Right kidney (tissue), 9 donors: ENCODE measurements at places on chromosomes 12 and 14.
A peak's percentile ranks its signal among the peaks of the same experiment; 100 is the strongest.

- DNase-seq = no peak
Measured at GRCh38 chr12:80598004-80598606, 109.3 kb upstream of the MYF6 start.

DNA sequence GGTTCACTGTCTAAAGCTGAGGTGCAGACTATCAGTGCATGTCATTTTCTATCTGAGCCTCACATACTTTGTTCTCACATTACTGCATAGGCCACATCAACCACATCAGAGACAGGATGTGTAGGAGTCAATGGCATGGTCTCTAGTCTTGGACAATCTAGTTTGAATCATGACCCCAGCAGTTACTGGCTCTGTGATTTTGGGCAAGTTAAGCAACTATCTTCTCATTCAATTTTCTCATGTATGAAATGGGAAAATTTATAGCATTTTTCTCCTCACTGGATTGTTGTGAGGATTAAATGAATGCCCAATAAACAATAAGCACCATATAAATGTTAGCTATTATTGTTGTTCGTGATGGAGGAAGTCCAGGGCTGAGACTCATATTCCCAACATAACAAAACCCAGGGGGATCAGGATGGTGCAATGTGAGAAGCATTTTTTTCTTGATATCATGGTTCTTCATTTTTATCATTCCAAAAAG lies 432.6 kb downstream of the LRIG3 start:
- DNase-seq = no peak

DNA sequence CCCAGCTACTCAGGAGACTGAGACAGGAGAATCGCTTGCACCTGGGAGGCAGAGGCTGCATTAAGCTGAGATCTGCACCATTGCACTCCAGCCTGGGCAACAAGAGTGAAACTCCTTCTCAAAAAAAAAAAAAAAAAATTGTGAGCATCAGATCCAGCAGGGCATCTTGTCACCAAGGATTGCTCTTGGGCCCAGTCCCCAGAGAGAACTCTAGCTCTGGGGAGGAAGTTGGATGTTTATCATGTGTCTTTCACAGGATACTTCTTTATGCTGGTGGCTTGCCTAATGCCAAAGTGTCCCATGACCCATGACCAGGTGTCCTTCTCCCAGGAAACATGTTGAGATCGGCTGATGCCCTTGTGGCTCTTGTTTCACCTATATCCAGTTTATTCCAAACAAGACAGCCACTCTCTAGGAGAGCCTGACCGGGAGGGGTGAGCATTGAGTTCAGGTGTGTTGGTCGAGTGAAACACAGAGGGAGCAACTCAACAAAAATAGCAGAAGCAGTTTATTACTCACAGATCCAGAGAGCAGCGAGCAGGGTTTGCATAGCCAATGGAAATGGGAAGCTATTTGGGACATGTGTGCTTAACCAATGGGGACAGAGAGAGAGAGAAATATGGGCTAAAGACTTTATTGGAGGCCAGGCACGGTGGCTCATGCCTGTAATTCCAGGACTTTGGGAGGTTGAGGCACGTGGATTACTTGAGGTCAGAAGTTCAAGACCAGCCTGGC lies 6.6 kb upstream of the TCHP start:
- no peak for DNase-seq

DNA sequence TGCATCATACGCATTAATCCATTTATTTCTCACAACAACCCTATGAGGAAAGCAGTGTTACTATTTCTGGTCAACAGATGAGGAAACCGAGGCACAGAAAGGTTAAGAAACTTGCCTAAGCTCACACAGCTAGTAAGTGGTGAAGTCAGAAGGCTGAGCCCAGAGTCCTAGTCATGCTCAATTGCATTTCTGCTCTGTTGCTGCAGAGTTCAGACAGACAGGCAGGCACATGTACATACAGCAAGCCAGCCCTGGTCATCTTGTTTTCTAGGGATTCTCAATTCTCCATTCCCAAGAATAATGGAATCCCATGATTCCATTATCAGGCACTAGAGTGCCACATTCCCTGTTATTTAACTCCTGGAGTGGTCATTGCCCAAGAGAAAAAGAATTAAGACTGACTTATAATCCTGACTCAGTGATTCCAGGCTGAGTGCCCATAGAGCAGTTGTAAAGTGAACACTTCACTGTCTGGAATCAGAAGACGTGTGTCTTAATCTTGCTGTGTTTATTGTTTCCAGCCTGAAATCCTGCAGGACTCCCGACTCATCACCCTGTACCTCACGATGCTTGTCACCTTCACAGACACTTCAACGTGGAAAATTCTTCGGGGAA lies 10.7 kb downstream of the UBE3B start:
- DNase-seq = no peak

GRCh38 chr12:61566183-61566582 lies 694.0 kb upstream of the USP15 start:
- DNase-seq = no peak

- DNase-seq = no peak
Measured at GRCh38 chr12:114774197-114774596, 90.2 kb upstream of the TBX3 start.

DNA sequence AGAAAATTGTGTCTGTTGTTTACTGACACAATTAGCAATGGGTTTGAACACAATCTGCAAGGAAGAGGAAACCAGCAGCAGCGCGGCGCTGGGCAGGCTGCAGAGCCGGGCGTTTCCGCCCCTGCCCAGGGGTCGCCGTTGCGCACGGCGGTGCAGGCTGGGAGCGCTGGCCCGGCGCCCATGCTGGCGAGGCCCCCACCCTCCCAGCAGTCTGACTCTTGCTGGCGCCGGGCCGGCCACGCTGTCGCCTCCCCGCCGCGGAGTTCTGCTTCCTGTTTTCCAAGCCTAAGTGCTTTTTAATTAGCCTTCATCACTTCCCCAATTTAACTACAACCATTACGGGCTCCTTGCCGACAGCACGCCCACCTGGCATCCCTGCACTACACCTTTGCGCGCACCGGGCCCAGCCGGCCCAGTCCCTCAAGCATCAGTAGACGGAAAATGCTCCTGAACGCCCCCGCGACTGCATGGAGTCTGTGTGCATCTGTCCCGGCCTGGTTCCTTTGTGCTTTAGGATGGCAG lies 212.1 kb downstream of the GXYLT1 start:
- peak; percentile 84 for DNase-seq

- DNase-seq = no peak
Measured at GRCh38 chr14:52473557-52473956, 78.7 kb downstream of the TXNDC16 start.

DNA sequence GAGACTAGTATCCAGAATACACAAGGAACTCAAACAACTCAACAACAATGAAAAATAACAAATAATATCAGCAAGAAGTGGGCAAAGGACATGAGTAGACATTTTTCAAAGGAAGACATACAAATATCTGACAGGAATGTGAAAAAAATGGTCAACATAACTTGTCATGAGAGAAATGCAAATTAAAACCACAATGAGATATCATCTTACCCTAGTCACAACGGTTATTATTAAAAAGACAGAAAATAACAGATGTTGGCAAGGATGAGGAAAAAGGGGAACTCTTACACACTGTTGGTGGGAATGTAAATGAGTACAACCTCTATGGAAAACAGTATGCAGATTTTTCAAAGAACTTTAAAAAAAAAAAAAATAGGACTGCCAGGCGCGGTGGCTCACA lies 20.4 kb downstream of the VWF start:
- no peak for DNase-seq

DNA sequence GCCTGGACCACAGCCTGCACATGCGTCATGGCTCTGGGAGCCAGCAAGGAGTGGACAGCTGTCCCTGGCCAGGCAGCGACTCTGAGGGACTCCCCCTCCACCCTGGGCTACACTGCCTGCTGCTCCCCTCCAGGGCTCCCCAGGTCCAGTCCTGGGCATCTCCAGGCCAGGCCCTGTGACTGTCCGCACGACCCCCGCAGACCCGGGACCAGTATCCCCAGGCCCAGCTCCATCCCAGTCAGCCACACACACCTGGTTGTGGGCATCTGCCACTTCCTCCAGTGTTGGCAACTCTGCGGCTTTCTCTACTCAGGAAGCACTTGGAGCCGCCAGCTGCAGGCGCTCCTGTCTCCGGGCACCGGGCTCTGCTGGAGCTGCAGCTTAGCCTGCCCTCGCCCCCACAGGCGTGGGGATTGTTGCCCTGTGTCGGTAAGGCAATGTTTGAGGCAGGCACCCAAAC lies 2.4 kb downstream of the ULK1 start:
- no peak for DNase-seq

- DNase-seq = no peak
Measured at GRCh38 chr12:119956047-119956446, 33.0 kb upstream of the BICDL1 start.

DNA sequence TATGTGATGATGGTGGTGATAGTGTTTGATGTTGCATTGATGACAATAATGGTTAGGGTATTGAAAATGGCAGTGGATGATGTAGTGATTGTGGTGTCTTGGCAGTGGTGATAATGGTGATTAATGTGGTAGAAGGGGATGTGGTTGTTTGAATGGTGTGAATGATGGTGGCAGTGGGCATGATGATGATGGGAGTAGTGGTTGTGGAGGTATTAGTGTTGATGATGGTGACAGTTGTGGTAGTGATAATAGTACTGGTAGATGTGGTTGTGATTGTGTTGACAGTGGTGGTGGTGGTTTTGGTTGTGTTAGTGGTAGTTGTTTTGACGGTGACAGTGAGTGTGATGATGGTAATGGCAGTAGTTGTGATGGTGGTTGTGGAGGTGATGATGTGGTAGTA lies 1049.0 kb downstream of the VRK1 start:
- no peak for DNase-seq

DNA sequence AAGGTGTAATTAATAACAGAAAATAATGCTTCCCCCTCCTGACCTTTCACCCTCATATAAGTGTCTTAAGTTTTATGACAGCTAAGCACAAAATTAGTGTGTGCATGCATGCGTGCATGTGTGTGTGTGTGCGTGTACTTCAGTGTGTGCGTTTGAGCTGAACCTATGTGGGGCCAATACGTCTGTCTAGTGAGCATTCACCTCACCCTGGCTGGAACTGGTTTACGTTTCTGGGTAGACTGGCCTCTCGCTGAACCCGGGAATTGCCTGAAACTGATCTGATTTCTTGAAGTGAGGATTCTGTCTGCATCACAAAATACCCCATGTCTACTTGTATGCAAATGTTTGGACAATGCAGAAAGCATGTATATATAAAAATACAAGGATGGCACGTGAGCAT lies 68.2 kb upstream of the TBX3 start:
- DNase-seq = no peak

- DNase-seq = peak; percentile 68
Measured at GRCh38 chr14:74608959-74609611, 3.0 kb downstream of the LTBP2 start.

DNA sequence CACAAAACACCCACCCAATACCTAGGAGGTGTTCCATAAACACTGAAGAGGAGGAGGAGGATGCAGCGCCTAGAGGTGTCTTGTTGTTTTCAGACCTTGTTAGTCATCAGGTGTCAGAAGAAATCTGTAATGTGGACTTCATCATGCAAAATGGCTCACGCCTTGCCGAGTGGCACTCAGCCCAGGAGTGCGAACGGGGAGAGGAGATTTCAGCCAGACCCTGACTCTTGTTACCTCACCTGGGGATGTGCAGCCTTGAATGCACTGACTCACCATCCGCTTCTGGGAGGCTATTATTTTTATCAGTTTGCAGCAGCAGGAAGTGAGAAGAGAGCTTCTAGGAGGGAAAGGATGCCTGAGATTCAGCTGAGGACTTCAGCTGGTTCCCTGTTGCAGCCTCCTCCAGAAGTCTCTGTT lies 48.2 kb upstream of the PLXNC1 start:
- DNase-seq = no peak

- DNase-seq = no peak
Measured at GRCh38 chr12:91704446-91704845, 441.2 kb downstream of the BTG1 start.

- no peak for DNase-seq
Measured at GRCh38 chr14:55127460-55127951, 1.5 kb upstream of the LGALS3 start.

GRCh38 chr12:18427520-18427919 lies 166.2 kb downstream of the PIK3C2G start:
- no peak for DNase-seq

GRCh38 chr14:24204163-24205146 lies 1.0 kb upstream of the TSSK4 start:
- DNase-seq = no peak

GRCh38 chr14:64745511-64746091 lies 41.4 kb downstream of the PLEKHG3 start:
- peak; percentile 58 for DNase-seq

DNA sequence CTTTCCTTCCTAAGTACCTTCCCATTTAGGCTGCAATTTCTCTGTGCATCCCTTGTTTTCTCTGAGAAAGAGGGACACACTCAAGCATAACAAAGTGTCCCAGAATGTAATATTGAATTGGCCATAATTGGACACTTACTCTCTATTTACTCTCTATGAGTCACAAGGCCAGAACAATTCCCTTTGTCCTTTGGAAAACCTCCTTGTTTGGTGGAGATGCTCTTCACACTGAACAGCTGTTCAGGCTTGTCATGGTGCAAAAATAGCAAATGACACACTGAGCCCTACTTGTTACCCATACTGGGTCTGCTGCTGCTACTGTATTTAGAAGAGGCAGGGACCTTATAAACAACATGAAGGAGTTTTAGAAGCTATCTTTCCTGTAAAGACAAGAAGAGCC lies 1590.5 kb upstream of the TMEM132C start:
- no peak for DNase-seq

DNA sequence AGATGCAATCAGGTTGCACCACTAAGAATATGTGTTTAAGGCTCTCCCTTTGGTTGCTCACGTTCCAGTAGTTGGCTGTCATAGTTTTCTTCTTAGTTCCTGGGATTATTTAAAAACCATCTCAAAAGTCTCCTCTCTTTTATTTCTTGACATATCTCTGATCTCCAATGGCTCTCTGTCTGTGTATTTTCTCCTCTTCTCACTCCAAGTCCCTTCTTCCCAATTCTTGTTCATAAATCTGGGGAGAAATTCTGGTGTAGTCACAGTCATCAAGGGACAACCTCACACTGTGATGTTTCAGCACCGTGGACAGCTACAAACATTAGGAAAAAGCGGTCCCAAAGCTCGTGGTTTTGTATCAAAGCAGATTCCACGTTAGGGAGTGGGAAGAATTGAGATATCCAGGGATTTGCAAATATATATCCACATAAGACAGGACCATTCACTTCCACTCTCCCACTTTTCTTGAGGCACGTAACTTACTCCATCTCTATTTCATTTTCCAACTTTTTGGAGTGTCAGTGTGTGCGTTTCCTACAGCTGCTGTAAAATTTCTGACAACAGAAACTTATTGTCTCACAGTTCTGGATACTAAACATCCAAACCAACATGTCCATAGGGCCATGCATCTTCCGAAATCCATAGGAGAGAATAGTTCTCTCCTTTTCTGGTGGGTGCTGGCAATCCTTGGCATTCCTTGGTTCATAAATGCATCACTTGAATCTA lies 80.6 kb upstream of the TMEM233 start:
- peak; percentile 4 for DNase-seq

GRCh38 chr14:64845878-64846277 lies 33.8 kb downstream of the SPTB start:
- DNase-seq = no peak
